Foreskin melanocyte (primary cell): ENCODE measurements at places on chromosomes 5 and 9.

DNA sequence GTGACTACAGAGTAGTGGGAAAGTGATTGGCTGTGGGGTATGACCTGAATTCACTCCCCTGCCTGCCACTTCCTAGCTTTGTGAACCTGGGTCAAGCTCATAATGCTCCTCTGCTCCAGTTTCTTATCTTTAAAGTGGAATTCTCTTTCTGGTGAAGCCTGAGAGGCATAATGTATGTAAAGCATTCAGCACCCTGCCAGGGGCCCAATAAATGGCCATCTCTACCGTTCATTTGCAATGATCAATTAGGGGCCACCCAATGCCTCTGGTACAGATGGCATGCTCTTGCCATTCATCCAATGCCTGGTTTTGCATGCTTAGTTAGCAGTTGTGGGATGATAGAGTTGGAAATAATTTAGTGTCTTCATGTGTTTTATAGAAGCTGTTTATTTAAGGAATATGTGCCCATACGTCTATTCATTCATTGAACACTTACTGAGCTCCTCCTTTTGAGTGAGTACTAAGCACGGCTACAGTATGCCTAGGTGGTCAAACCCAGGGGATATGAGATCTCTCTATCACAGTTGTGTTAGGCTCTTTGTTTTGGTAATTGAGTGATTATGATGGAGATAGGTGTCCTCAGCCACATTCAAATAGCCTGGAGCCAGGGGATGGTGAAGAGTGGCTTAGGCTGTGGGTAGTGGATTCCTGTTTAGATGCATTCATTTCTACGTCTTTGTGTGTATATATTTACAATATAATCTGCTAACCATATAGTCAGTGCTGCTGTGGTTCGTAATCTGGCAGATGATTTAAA lies 15.3 kb downstream of the ZNF462 start:
- no peak for DNase-seq

DNA sequence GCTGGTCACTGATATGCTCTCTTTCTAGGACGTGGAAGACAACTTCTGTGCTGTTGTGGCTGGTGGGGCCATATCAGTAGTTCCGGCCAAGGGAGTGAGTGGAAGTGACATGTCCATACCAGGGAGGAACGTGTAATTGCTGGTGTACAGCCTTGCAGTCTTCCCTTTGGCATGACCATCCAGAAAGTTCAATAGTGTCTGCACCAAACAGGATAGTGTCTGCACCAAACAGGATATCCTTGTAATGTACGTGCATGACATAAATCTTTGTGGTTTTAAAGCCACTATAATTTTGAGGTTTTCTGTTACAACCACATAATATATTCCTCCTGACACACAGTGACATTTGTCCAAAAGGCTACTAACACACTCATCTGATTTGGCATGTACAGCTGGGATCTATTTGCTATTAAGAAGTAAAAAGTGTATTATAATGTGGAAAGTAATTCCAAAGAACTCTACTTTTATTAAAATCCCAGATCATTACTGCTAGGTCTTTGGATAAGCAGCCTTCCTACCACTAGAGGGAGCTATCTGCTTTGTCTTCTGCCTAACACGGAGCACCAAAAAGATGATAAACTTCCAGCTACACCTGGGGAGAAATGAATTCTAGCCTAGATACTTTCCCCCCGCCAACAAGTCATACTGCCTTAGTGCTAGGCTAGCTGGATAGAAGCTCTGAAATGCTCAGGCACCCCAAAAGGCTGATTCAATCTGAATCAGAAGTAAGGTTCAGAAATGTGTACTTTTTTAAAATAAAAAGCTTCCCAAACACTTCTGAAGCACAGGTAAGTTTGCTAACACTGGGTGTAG lies 52.7 kb downstream of the RNF145 start:
- DNase-seq: no peak

DNA sequence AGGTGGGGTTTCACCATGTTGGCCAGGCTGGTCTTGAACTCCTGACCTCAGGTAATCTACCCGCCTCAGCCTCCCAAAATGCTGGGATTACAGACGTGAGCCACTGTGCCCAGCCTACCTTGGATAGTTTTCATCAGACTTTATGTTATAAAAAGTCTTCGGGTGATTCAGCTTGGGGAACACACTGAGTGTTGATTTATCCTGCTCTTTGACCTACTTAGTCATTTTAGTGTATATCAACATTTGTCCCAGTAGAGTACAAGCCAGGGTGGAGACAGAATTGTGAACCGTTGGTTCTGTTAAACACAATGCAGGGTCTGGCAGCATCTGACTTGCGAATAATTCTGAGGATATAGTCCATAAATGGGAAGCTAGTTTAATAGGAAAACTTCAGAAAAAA lies 39.7 kb downstream of the NFX1 start:
- no peak for DNase-seq

GRCh38 chr9:112890106-112891081 lies at the start of gene SLC46A2:
Gene SLC46A2 (minus strand): TSS chr9:112890876. CDS start chr9:112890681, 195 bp downstream.
- DNase-seq: no peak

DNA sequence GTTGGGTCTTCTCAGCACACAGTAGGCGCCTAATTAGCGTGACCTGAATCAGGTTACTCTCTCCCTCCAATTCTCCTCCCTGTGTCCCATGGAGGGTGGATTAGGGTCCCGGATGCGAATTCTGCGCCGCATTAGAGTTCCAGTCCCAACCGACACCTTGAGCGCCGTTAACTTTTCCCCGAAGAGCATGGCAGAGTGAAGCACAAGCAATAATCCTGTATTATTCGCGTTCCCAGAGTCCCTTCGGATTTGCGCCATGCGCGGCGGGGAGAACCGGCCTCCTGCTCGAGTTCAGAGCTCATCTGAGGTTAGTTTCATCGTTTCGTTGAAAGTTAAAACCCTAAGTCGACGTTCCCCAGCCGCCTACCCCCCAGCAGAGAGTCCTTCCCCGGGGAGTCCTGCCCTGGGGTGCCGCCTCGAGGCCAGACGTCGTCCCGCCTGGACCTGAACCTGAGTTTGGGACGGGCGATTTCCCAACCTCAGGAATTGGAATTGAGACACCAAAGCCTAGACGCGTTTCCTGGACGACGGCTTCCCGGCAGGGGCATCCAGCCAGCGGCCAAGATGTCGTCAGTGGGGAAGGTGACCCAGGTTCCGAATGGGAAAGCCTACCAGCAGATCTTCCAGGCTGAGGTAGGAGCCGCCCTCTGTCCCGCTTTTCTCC lies at the start of gene CCDC180:
CCDC180 (plus strand) TSS at position 160 of the 664 bp plus-strand sequence; CDS start at position 565, 405 bp downstream.
- no peak for DNase-seq

GRCh38 chr9:32161209-32161608 lies 223.2 kb upstream of the ACO1 start:
- no peak for DNase-seq

- DNase-seq: peak; percentile 84
Observed at GRCh38 chr9:28808042-28808441, 1234.8 kb upstream of the C9orf72 start.

DNA sequence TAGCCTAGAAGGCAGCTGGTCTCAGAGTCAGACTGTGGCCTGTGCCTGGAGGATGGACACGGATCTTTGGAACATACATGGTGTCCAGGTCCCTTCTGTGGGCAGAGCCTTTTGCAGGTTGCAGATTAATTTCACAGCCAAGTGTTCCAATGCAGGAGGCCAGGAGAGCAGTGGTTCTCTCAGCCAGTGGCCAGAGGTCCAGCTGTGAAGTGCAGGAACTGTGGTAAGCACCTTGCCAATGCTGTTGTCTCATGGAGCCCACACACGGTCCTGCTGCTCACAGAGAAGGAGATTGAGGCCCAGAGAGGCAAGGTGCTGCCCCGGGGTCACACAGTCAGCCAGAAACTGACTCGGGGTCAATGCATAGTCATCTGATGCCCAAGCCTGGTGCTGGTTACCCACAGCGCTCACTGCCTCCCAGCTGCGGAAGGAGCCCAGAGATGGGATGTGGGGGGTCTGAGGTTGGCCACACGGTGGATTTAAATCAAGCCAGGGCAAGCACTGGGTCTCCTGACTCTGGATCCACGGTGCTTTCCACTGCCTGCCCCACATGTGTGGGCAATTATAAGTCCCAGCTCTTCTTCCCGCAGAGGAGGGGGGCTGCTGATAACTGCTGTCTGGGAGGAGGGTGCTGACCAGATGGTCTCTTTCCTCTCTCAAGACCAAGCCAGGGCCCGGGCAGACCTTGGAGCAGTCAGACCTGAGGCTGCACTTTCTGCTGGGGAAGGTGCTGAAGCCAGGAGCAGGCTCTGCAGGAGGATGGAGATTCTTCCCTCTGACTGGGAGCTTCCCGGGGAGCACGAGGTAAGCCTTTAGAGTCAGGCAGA lies 2.8 kb downstream of the PDGFRB start:
- DNase-seq: no peak

GRCh38 chr5:60417500-60418181 lies 282.3 kb downstream of the DEPDC1B start:
- DNase-seq: no peak

DNA sequence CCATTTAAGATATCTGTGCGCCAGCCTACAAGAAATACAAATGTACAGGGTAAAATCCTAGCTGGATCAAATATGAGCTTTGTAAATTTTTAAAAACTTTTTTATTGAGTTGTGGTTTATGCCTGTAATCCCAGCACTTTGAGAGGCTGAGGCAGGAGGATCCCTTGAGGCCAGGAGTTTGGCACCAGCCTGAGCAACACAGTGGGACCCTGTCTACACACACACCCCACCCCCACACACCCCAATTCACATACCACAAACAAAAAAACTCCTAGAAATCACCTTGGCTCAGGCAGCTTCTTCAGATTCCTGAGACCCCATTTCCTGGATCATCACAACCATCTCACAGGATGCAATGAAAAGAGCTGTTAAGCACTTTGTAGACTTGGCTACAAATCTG lies 46.4 kb downstream of the CDK7 start:
- DNase-seq: no peak

- no peak for DNase-seq
Observed at GRCh38 chr5:40376566-40376965, 303.1 kb upstream of the PTGER4 start.

DNA sequence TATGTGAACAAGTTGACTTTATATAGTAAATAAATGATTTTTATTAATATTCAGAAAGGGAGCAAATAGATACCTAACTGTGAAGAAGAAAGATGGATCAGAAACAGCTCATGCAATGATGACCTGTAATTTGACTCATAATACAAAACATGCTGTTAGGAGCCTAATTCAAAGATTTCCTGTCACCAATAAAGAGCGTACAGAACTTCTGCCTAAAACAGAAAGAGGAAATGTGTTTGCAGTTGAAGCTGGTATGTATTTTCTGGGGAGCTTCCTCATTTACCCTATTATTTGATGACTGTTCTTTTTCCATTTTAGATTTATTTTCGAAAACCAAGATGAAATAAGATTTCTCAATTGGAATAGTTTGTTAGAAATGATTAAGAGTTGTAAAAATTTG lies 11.4 kb downstream of the YTHDC2 start:
- DNase-seq: no peak

DNA sequence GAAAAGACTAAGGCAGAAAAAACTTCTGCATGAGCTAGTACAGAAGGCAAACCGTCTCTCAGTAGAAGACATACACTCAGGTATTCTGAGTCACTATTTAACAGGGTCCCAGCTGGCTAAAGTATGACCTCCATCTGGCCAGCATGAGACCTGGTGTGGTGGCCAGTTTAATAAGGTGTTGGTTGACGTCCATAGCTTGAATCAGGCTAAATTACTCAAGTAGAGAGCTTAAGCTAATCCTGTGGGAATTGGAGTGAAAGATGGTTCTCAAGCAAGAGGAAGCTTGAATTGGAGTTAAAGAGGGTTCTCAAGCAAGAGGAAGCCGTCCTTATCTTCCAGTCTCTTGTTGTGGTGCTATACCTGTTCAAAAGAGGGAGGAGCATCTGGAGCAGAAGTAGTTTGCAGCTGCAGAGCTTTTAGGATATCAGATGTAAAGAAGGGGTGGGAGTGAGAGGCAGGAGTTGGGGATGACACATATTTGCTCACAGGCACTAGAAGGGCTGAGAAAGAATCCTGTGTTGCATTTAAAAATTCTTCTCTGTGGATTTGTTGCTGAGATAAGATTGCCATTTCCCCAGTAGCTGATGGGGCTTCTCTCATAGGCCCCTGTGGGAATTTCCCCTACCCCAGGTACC lies 136.1 kb upstream of the RUSC2 start:
- no peak for DNase-seq
